Activated naive CD4-positive, alpha-beta T cell treated with Interleukin-2 at 50 U/mL for 16 hours (primary cell): ENCODE measurements at places on chromosomes 1 and 21.

DNA sequence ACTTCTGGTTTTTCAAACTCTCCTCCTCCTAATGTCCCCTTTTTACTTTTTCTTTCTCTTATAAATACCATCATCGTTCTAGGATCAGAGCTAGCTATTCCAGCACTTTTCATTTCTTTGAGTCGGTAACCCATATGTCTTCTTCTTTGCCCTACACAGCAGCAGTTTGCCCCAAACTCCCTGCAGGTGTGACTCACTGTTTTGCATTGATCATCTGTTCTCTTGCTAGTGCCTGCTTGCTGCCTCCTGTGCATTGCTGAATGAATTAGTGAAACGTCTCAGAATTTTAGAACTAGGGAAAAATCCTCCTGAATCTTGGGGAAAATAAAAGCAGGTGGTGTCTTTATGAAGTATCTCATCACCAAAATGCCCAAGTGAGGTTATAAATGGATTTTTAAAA lies 21.7 kb downstream of the KCNK2 start:
- no peak for DNase-seq

- peak; percentile 58 for DNase-seq
Observed at GRCh38 chr1:66445492-66446181, 88.3 kb upstream of the SGIP1 start.

DNA sequence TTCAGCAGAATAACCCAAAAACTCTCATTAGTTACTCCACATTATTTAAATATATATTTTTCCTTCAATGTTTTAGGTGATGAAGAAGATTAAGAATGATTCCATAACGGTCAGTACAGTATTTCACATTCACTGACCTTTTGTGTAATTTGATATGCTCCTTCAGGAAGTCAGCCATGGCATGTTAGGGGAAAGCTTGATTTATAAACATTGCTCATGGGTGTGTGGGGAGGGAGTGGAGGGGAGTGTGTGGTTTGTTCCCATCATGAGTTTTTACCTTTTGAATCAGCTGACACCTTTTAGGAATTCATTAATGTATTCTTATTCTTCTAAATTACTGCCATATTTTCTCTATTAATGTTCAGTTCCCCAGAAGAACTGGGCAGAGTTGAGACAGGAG lies 240.2 kb downstream of the ATG4C start:
- DNase-seq, result no peak

- DNase-seq, result no peak
Observed at GRCh38 chr1:84763912-84764680, 73.8 kb upstream of the SSX2IP start.

DNA sequence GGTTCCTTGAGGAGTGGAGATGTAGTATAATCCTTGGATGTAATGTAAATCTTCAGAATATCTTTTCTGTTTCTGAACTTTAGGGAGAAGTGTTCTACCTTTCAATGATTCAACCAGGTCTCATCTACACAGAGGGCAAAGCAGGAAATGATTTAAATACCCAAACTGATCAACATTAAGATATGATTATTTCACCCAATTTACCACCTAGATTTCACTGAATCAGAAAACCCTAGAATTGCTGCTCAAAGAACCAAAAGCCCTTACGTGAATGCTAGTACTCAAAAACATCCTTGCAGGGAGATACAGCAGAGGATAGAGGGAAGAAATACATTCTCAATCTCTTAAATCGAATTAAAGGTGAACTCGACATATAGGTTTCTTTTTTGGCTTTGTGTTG lies 5.0 kb downstream of the RPTN start:
- no peak for DNase-seq

DNA sequence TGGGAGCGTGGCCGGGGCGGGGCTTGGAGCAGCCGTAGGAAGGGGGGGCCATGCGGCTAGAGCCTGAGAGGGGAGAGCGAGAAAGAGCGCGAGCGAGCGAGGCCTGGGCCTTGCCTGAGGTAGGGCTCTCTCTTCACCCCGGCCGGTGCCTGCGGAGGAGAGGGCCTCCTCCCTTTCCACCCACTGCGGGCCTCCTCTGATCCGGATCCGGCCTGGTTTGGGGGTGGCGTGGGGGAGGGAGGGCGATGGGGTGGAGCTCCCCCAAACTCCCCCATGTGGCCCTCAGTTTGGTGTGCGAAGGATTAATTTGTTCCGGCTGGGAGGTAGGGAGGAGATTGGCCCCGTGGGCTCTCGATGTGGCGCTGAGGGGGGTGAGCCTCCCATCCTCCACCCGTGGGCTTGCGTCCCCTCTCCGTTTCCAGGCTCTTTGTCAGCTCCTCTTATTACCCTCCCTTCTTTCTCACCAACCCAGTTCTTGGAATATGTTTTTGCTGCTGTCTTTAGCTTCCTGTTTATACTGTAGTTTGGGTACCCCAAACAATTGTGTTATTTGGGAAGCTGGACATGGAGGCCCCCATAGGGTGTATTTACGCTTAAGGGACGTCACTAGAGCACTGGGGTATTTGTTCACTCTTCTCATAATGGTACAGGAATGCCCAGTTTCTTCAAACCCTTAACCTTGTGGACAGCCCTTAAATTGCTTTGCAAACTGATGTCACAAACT lies 685 bp downstream of the UBAP2L start:
- DNase-seq, result peak; percentile 77

- DNase-seq, result no peak
Observed at GRCh38 chr21:43919871-43920801, 55.1 kb downstream of the AGPAT3 start.

DNA sequence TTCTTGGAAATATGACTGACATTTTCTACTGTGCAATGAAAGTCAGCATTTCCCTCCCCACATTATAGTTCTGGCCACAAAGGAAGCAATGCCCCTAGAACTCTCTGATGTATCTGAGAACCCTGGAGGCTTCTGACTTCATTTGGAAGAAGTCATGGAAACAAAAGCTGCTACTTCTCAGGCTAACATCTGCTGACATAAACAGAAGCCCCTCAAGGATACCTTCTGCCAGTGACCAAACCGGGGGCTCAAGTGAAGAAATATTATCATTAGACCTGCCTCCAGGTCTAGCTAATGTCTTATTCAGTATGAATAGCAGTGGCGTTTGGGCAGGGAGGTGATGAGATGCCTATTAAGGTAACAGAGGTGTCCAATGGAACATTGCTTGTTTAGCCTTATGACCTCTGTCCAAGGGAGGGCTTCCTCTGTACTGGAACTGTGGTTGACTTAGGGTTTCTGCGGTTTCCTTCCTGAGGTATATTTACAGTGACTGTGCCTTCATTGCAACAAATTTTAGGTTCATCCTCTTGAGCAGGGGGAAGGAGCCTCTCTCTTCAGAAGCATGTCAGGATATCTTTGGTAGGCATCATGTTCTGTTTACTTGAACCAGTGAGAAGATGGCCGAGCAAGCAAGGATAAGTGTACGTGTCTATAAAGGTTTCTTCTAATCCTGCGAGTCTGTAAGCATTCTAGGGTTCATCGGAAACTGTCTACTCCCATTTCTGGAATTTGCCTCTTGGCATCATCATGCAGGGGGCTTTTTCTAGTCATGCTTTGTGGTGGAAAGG lies 161.7 kb downstream of the PBX1 start:
- DNase-seq, result no peak
